ENCODE measurements at places on chromosomes 13 and 19.

- DNase-seq: no peak
Measured at GRCh38 chr13:37806666-37807065, 62.9 kb downstream of the TRPC4 start.

- peak; percentile 37 for DNase-seq
Measured at GRCh38 chr19:45824041-45824471, 8.9 kb upstream of the RSPH6A start.

- no peak for DNase-seq
Measured at GRCh38 chr19:57786906-57787305, 17.4 kb downstream of the ZNF586 start.

DNA sequence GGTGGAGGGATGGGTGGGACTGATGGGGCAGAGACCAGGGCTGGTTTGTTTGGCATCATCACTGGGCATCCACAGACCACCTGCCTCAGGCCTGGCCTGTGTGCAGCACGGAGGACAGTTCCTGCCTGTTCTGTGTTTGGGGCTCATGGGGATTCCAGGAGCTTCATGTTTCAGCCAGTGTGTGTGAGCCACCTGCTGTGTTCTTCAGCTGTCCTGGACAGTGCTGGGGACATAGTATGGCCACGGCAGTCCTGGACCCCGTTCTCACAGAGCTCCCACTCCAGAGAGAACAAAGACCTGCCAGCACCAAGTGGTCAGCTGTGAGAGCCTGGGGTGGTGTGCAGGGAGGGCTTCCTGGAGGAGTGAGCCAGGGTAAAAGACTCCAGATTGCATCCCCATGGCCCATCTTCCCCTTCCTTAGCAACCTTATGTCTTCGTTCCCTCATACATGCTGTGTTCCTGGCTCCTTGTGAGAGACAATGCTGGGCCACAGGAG lies 2.0 kb upstream of the CCDC97 start:
- DNase-seq: no peak

DNA sequence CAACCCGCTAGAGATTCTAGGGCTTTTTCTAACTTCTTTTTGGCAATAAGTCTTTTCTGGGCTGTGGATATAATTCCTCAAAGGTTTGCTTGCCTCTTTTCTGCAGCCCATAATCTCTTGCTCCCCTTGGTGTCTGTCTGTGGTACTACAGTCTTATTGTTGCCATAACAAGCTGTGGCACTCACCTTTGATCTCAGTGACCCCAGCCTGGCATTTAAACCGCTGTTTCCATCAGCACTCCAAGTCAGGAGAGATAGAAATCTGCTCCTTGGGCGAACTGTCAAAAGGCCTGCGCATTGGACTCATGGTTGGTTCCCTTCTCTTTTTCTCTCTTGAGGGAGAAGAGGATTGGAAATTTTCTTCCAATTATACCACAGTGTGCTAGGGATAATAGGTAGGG lies 14.5 kb upstream of the MPHOSPH8 start:
- peak; percentile 20 for DNase-seq

GRCh38 chr19:19381007-19381926 lies 24.2 kb upstream of the GATAD2A start:
- DNase-seq: peak; percentile 26

- no peak for DNase-seq
Measured at GRCh38 chr19:3554254-3555083, 2.9 kb downstream of the MFSD12 start.

DNA sequence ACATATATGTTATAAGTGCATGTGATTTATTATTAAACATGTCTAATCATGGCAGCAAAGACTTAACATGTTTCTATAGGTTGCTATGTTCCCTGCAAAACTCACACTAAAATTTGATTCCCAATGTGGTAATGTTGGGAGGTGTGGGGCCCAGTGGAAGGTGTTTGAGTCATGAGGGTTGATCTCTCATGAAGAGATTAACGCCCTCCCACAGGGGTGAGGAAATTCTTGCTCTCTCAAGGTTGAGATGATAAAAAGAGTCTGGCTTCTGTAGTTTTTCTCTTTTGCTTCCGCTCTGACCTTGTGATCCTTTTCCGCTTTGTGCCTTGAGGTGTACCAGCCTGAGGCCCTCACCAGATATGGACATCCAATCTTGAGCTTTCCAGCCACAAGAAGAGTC lies 737.5 kb upstream of the SLITRK5 start:
- no peak for DNase-seq

- no peak for DNase-seq
Measured at GRCh38 chr13:66689037-66689619, 541.0 kb downstream of the PCDH9 start.

GRCh38 chr19:42280815-42281145 lies 11.7 kb downstream of the CIC start:
- peak; percentile 35 for DNase-seq

DNA sequence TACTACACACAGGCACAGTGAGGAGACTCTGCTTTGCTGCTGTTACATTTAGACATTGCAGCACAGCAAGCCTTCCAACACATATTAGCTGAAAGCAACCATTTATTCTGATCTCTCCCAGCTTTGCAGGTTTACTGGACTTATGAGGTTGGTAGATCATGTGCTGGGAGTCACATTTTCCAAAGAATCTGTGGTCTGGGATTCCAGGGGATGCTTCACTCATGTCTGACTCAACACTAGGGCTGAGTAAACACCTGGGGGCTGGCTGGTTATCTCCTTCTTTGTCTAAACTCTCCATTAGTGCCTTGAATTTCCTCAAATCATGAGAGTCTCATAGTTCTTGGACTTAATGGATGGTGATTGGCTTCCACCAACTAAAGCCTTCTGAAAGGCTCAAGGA lies 5.4 kb upstream of the LGALS13 start:
- DNase-seq: no peak

DNA sequence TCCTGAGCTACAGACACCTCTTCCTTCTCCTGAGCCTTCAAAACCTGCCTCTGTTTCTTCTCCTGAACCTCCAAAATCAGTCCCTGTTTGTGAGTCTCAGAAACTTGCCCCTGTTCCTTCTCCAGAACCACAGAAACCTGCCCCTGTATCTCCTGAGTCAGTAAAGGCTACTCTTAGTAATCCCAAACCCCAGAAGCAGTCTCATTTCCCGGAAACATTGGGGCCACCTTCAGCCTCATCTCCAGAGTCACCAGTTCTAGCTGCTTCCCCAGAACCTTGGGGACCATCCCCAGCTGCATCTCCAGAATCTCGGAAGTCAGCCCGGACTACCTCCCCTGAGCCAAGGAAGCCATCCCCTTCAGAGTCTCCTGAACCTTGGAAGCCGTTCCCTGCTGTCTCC lies 10.0 kb downstream of the CHAMP1 start:
- no peak for DNase-seq

DNA sequence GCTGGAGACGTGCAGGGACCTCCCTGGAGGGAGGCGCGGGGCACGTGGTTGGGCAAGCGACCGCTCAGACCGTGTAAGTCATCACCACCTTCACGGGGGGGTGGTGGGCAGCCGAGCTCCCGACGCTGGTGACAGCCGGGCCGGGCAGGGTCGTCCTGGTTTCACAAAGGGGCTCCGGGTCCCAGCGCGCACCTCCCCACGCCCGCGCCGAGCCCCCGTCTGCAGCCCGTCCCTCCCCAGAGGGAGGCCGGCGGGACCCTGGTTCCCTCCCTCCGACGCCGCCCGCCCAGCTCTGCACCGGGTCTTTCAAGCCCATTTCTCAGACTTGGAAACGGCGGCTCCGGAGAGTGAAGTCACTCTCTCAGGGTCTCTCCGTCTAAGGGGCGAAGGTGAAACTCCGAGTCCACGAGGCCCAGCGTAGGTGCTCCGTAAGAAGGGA lies 729 bp upstream of the ARID3A start:
- peak; percentile 46 for DNase-seq

GRCh38 chr19:1909761-1910080 lies 4.5 kb downstream of the ADAT3 start:
- no peak for DNase-seq

DNA sequence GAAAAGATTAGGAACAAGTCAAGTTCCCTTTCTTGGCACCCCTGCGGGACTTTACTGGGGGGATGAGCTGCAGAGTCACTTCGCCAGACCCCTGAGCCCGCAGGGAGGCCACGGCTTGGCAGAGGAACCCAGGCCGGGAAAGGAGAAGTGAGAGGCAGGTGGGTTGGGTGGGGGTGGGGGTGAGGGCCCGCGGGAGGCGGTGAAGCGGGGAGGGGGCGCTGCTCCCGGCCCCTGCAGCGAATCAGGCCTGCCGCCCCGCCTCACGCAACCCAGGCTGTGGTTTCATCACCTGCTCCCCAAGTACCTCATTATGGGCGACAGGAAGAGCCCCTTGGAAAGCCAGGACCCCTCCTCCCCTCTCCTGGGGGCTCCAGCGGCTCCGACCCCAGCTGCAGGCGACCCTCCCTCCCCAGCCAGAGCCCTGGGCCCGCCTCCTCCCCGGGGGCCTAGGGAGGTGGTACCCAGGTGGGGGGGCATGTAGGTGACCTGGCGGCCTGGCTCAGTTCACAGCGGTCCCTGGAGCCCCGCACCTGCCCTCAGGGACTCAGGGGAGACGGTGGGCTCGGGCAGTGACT lies 9.5 kb downstream of the MEF2B start:
- DNase-seq: no peak

GRCh38 chr19:39223703-39224279 lies 19.7 kb upstream of the SYCN start:
- no peak for DNase-seq

GRCh38 chr13:110034031-110034549 lies 247.7 kb upstream of the IRS2 start:
- no peak for DNase-seq

- DNase-seq: peak; percentile 14
Measured at GRCh38 chr19:12453495-12453894, 12.7 kb upstream of the ZNF443 start.

All from mucosa of gallbladder (tissue), 1 donor.